Thoracic aorta (tissue), 2 donors: ENCODE measurements at places on chromosomes 2 and 18.

DNA sequence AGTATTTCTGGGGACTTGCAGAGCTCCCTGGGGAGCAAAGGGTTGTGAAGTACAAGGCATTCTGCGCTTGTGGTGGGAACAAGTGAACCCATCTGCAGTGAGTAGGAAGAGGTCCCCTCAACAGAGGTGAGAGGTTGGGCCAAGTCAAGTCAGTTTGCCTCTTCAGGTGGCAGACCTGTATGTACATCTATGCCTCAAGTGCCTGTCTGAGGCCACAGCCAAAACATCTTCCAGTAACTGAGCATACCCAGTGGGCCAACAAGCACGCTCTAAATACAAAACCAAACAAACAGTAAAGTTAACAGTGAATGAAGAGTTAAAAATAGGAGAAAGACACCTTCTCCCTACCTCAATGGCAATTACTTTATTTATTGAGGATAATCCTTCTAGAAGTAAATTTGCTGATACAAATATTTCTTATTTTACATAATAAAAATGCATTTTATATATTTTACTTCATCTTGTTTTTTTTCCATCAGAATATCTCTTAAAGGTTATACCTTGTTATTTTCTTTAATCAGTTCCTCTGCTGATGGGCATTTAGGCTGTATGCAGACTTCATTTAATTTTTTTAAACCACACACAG, 2.5 kb downstream of the GYPC start:
- no peak for DNase-seq

- no peak for DNase-seq
These were observed 640.9 kb upstream of the SETBP1 start for GRCh38 chr18:44039826-44040225.

DNA sequence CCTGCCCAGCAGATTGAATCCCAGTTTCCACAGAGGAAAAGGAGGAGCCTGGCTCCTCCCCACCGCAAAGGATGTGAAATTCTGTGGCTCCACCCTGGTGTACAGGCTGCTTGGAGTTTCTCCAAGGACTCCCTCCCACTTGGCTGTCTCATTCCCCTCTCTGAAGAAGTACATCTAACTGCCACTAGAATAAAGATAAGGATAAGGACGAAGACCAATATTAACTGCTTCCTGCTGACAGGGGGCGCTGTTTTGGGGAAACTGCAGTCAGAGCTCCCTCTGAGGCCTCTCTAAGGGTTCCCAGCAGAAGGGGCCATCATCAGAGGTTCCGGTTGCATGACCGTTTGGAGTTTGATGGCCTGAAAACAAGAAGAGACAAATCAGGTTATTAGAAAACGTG, 790.9 kb downstream of the CPS1 start:
- DNase-seq = no peak

DNA sequence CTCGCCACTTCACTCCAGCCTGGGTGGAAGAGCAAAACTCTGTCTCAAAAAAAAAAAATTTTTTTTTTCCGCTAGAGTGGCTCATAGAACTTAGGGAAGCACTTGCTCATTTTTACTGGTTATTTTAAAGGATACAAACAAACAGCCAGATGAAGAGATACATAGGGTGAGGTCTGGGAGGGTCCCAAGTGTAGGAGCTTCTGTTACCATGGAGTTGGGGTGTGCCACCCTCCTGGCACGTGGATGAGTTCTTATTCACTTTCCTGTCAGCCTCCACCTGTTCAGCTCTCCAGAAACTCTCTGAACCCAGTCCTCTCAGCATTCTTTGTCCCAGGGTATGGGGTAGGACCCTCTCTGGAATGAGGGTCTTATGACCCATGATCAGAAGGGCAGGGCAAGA, 4.9 kb upstream of the MAT2A start:
- no peak for DNase-seq

DNA sequence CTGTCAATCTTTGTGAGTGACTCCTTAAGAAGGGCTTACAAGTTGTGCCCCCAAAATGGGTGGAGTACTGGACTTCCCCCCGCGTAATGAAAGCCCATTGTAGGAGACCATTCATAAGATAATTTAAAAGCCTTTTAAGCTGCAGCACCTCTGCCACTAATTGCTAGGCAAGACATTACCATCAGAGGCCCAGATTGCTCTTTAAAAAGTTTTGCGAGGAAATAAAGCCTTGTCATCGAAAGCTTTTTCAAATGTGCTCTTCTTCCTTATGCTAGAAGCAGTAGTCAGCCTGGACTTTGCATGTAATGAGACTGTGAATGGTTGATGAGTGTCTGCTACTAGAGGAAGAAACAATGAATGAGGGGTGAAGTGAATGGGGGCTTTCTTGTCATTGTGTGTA, 345.3 kb upstream of the CDH2 start:
- DNase-seq = no peak

GRCh38 chr2:200843993-200844948, 20.2 kb downstream of the CLK1 start:
- DNase-seq = no peak

DNA sequence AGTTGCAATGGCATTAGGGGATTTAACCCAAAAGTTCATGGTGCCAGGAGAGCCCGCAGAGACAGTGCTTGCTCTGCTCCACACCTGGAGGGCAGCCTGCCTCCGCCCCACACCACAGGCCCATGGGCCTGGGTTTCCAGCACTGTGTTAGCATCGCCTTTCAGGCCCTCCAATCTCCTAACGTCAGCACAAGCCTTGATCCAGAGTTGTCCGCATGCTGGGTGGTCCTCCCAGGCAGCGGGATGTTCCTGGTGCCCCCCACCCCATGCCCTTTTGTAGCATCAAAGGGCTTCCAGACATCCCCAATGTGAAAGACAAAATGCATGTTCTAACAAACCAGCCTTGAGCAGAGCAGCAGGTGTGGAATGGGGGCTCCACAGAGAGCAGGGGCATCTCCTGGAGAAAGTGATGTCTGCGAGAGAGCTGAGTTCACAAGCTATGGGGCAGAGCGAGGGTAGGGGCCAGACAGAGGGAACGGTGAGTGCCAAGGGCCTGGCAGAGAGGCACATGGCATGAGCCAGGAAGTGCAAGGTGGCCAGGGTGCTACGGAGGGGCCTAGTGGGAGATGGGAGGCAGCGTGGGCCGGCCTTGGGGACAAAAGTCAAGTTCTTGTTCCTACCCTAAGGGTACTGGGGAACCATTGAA, 119.2 kb downstream of the CYP26B1 start:
- no peak for DNase-seq

GRCh38 chr18:60044290-60045006, 144.7 kb downstream of the PMAIP1 start:
- DNase-seq = no peak

- DNase-seq = no peak
These were observed 27.2 kb upstream of the RAPH1 start for GRCh38 chr2:203562268-203562667.

DNA sequence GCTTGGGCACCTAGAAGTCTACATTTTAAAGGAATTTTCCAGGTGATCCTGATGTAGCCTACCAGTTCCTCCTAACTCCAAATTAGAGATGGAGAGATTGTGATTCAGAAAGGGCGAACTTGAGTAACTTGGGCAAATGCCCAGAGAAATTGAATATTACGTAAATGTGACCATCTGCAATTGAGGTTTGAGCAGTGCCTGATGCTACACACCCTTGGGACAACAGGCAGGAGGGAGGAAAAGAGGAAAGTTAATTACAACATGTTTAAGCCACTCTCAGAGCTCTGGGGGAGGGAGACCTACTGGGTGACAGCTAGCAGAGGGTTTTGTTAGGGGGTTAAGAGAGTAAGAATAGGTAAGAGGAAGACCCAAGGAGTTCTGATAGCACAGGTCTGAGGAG, 208.9 kb downstream of the LPIN1 start:
- no peak for DNase-seq

DNA sequence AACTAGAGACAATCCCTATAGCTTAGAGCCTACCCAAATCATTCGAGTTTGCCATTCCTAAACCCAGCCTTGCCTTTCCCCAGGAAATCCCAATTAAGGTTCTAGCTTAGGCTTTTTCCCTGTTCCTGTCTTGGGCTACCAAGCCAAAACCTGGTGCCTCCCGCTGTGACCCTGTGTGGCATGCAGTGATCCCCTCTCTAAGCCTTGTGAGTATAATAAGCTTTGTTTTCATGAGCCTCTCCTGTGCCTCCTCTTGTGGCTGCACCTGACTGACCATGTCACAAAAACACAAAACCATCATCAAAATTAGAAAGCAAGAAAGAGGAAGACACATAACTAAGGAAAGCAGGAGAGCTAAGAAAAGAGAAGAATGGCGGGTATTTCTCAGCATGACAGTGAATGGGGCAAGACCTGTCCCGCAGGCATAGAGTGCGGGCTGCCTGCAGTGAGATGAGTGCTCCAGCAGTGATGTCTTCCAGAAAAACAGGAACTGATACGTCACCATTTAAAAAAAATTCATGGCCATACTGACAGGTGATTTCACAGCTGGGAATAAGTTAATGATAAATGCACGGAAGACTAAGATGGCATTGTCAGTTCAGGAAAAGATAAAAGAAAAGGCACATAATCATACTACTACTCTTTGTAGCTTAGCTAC, 9.2 kb upstream of the PAIP2B start:
- no peak for DNase-seq
